Stimulated activated CD8-positive, alpha-beta memory T cell treated with anti-CD3 and anti-CD28 coated beads, Interleukin-15, amount 100 ng/mL, for 24 hours (primary cell): ENCODE measurements at places on chromosomes 6 and 20.

DNA sequence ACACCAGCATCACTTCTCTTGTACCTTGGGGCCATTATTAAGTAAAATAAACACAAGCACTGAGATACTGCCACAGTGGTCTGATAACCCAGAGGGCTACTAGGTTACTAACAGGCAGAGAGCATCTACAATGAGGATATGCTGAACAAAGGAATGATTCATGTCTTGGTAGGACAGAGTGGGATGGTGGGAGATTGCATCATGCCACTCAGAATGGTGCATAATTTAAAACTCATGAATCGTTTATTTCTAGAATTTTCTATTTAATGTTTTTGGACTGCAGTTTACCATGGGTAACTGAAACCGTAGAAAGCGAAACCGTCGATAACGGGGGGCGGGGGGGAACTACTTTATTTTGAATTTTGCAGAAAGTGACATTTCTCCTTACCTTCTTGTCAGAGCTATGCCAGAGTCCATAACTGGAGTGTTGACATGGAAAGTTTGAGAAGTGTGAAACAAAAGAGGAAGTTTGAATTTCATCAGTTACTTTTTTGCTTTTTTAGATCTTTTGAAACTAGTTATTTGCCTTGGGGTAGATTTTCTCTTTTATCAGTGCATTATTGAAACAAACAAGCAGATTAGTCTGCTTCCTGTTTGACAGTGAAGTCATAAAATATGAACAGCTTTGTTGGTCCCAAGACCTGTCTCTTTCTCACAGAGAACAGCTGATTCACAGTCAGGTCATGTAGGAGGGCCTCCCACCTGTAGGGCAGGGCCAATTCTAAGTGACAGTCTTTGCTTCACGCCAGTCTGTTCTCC, 124.9 kb downstream of the KLHL32 start:
- DNase-seq, result no peak

DNA sequence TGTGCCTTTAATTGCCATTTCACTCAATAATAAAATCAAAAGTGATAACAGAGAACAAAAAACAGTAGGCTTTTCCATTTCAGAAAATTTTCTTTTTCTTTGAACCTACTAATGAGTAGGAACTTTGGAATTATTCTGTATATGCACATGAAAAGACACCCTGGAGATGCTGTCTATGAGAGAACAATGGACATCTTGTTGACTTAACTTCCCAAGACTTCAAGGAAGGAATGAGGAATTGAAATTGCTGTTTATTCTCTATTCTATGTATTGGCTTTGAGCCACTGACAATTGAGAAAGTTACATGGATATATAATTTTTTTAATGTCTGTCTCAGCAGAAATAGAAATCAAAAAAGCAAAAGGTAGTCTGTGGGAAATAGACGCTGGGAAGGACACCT, 98.6 kb upstream of the PCSK2 start:
- DNase-seq, result no peak

- DNase-seq, result no peak
Measured at GRCh38 chr20:35823147-35823546, 51.3 kb downstream of the PHF20 start.

DNA sequence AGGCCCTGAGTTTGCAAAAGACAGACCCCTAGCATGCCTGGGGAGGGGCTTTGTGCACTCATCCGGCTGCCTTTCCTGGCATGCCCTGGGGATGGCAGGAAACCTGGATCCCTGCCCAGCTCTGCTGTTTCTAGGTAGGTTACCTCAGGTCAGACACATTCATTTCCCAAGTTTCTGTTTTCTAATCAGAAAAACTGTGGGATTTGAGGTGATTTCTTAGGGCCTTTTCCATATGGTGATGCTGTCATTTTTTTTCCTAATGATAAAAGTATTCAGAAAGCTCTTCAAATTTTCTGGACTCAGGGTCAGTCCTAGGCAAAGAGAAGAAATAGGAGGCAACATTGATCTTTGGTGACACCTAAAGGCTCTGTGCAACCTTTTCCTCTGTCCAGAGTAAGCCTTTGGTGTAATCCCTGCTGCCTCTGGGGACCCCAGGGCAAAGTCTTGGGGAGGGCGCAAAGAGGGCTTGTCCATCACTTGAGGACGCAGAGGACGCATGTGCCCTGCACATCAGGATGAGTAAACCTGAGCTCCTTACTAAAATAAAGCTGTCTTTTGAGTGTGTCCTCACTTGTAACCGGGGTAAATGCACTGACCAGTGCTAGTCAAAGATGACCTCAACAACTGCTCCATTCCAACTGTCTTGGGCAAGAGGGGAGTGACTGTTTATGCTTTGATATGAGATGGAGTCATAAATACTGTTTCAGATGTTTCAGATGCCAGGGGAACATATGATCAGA, 13.5 kb upstream of the TRAM2 start:
- no peak for DNase-seq

DNA sequence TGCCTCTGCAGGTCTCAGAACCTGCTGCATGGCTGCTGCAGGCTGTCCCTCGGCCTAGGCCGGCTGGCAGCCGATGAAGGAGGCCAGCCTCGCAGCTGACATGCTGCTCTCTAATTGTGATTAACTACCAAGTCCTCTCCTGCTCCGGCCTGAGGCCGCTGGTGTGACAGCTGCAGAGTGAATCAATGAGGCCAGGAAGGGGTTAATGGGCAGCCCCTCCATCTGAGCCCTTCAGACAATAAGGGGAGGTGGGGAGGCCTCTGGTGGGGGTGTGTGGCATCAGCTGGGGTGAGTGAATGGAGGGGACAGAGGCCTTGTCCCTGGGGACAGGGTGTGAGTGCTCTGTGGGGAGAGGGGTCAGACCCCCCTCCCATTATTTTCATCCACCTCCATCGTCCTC, 34.4 kb downstream of the SLC52A3 start:
- DNase-seq, result no peak

- no peak for DNase-seq
Measured at GRCh38 chr20:59382157-59382725, 81.8 kb downstream of the EDN3 start.

DNA sequence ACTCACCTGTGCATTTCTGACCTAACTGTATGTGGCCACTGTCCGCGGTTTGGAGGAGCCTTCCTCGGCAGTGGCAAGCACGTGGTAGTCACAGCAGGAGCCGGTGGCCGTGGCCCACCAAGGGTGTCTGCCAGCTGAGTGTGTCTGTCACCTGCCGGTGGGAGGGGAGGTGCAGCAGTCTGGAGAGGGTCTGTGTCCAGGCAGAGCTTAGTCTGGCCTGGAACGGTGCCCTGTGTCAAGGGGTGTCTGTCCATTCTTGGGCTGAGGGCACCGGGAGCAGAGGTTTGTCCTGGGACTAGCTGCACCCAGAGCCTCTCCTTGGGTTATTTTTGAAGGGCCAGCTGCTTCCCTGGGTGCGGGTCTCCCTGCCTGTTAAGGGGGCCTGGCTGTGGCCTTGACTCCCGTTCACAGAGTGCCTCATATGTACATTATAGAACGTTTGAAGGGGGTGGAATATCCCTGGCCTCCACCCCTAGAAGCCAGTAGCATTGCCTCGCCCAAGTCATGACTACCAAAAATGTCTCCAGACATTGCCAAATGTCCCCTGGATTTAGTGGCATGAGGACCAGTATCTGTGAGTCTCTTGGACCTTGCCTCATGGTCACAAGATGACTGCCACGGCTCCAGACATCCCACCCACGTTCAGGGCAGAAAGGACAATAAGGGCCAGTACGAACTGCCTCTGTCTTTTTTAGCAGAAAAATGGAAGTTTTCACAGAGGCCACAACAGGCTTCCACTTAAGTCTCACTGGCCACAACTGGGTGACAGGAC, 5.2 kb downstream of the RBM38 start:
- no peak for DNase-seq

DNA sequence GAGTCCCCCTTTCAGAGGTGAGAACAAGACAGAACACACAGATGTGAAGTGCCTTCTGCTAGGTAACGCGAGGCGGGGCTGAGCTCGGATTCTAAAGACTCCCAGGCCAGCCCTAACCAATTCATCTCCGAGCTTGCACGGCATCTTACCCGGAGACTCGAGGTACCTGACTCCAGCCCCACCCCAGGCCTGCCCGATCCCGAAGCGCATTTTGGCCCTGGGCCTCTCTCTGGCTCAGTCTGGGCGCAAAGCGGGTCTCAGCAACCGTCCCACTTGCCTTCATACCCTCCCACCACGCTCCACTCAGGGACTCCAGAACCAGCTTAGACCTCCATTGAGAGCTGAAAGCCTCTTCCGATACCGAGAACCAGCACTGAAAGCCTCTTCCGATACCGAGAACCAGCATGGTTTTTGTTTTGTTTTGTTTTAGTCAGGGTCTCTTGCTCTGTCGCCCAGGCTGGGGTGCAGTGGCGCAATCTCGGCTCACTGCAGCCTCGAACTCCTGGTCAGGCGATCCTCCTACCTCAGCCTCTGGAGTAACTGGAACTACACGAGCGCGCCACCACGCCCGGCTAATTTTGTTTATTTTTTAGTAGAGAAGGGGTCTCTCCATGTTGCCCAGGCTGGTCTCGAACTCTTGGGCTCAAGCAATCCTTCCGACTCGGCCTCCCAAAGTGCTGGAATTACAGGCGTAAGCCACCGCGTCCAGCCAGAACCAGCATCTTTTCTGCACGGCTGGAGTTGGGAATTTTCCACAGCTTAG, 557 bp upstream of the DYNLRB1 start:
- peak; percentile 29 for DNase-seq

DNA sequence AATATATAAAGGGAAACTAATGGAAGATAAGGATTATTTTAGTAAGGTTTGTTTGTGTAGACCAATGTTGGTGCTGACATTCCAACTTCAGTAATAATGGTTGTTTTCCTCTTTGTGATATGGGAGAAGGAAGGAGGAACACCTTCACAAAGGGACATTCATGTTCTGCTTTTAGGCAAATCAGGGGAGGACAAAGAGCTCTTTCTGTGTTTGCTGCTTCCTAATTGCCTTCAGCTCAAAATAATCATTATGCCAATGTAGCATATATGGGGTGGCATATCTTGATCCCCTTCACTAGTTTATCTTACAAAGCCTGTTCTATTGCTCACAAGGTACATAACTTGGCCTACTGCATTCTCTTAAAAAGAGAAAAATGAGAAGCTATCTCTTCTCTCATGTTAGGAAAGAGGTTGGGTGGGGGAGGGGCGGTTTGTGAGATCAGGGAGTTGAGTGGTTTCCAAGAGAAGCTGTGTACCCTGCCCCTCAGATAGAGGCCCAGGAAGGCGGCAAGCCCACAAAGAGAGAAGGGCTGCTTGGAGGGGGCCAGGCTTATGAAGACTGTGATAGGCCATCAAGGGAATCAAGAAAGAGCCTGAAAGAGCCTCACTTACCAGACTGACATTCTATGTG, 4.7 kb upstream of the ADGRG6 start:
- no peak for DNase-seq

- no peak for DNase-seq
Measured at GRCh38 chr20:46930640-46931339, 36.1 kb downstream of the EYA2 start.

DNA sequence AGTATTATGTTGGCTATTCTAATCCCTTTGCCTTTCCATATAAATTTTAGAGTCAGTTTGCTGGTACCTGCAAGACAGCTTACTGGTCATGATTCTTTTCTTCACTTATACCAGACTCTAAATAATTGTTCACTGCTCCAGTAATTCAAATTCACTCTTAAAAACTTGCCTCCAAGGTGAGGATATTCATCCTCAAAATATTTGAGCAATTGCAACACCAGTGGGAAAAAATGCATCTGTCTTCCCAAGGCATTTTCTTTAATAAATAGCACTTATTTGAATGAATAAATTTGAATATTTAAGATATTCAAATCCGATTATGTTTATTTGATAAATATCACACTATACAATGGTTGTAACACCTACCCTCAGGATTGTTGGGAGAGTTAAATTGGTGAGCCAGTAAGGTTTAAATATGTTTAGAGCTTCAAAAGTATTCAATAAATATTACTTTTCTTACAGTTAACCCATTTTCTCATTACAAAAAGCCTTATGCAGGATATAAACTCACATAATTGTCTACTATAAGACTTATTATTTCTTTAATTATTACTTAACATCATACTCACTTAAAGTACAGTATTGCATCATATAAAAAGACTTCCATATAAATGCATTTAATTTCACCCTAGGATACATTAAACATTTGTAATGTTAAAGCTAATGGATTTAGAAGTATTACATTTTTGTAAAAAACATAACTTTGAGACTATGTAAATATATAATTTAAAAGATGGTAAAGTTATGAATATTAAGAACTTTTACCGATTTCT, 285.6 kb downstream of the SAMD5 start:
- DNase-seq, result no peak

DNA sequence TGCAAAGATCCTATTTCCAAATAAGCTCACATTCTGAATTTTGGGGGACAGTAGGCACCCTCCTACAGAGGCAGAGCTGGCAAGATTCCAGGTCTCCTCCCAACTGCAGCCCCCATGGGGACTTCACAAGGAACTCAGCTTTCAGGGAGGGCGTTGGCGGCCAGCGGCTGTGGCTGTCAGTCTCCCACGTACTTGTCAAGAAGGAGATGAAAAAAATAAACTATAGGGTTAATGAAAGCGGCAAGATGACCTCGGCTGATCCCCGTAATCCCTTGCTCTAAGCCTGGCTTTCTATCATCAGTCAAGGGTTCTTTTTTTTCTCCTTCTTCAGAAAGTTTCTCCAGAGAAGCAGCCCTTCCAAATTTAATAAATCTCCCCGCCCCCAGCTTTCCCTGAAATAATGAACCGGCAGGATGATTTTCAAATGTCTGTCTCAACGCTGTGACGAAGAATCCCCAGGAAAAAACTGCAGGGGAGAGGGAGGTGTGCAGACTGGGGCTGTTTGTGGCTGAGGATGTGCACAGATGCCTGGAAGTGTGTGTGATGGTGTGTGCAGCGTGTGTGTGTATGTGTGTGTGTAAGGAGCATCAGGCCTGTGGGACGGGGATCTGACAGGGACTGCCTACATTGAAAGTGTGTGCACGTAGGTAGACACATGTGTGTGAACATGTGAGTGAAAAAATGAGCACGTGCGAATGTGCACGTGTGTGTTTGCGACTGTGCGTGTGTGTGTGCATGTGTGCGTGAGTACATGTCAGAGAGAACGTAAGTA, 78.7 kb downstream of the SLC2A10 start:
- no peak for DNase-seq

GRCh38 chr6:143742070-143742954, 64.5 kb downstream of the PHACTR2 start:
- DNase-seq, result no peak
